Fibroblast of skin of back (primary cell): ENCODE measurements at places on chromosomes 11 and 22.

GRCh38 chr22:33044112-33044511, 14.1 kb downstream of the SYN3 start:
- DNase-seq: no peak

GRCh38 chr11:44358713-44359112, 48.8 kb upstream of the ALX4 start:
- DNase-seq: no peak

DNA sequence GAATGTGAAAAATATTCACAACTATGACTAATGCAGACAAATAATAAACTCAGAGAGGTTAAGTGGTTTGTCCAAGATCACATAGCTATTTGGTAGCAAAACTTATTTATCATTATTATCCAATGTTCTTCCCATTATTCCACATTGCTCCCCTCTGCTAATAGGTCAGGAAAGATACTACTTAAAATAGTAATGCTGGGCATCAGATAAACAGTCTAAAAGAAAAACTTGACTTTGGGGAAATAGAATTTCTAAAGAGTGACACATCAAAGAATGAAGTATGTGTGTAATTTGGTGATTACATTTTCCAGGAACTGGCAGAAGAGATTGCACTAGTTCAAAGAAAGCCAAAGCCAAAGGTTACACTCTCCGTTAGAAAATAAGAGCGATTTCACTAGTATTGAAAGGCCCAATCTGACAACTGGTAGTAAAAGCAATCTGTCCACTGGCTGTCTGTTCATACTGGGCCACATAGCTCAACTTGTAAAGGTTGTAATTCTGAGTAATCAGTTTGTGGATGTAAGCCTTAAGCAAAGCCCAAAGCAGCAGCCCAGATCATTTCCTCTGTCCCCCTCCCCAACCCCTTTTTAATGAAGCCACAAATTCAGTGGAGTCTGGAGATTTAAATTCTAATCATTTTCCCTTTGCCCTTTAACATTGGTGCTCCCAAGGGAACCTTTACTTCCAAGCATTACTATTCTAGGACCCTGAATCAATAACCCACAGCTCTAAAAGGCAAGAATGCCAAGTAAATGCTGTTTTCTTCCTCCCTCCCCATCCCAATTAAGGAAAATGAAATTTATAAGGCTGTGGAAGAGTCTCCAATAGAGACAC, 283.5 kb downstream of the TTC28 start:
- DNase-seq: peak; percentile 48

- DNase-seq: no peak
These were observed 1863.7 kb upstream of the RAG2 start for GRCh38 chr11:38461751-38462150.

GRCh38 chr11:69925366-69926196, 106.4 kb upstream of the FGF3 start:
- no peak for DNase-seq

GRCh38 chr22:47396105-47396504, 633.7 kb downstream of the TBC1D22A start:
- DNase-seq: no peak

- DNase-seq: no peak
These were observed 23.1 kb downstream of the PRDM11 start for GRCh38 chr11:45169310-45170072.

DNA sequence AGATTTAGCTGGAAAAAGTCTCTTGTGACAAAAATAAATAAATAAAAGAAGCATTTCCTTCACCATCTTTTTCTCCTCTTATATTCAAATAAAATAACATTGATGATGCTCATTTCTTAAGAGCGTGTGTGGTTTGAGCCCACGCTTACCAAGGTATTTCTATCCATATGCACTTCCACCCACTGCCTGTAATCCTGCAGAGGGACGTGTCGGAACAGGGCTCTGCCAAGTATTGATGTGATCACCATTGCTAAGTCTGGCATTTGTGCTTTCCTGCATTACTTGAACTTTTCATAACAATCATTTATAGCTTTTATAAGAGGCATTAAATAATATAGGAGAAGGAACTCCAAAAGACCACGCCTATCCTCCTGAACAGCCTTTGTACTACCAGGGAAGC, 107.6 kb downstream of the SHANK2 start:
- DNase-seq: no peak

DNA sequence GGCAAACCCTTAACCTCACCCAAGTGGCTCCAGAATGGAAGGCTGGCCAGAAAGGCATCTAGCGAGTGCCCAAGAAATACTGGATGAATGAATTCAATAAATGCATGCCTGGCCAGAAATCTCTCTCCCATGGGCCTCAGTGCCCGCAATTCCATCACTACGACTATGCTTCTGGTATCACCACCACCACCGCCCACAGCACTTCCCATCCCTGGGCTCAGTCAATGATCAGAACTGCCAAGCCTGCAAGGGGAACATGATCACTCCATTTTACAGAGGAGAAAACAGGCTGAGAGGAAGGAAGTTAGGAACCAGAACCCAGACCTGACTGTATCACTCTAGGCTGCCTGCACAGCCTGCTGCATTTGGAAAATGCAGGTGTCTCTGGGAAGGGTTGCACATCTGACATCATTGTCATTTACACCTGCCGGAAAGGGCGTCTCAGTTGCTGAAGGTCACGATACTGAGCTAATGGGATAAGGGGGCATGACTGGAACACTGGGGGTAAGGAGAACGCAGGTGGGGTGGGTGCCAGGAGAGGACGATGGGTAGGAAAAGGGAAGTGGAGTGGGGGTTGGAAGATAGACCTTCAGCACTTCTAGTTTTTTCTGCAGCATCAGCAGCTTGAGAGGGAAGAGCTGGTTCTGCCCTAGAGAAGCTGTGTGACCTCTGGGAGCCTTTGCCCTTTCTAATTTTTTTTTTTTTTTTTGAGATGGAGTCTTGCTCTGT, 3.2 kb downstream of the GPR152 start:
- DNase-seq: no peak

DNA sequence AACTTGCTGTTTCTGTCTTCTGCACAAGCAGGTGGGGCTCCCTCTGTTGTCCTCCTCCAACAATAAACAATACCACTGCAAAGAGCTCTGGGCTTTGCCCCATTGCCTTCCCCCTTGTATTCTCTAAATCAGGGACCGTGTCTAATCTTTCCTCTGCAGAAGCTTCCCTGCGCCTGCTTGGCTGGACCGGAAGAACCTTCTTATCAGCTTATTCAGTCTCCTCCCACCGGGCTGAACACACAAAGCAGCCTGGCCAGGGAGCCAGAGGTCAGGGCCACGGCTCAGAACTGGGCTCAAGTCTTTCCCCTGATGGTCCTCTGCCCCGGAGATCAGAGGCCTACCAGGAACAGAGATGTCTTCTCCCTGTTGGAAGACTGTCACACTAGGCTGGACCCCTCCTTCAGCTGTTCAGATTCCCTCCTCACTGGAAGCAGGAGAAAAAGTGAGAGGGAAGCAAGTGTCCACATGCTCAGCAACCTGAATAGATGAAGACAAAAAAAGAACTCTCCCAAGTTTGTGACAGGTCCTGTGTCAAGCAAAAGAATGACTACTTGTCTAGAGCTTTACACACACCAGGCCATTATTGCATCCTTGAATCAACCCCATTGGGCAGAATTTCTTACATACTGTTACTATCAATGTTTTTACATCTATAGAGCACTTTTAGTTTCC, 63.7 kb downstream of the RAB30 start:
- no peak for DNase-seq
